ENCODE measurements at places on chromosomes 6 and 20.
A peak's percentile ranks its signal among the peaks of the same experiment; 100 is the strongest.

DNA sequence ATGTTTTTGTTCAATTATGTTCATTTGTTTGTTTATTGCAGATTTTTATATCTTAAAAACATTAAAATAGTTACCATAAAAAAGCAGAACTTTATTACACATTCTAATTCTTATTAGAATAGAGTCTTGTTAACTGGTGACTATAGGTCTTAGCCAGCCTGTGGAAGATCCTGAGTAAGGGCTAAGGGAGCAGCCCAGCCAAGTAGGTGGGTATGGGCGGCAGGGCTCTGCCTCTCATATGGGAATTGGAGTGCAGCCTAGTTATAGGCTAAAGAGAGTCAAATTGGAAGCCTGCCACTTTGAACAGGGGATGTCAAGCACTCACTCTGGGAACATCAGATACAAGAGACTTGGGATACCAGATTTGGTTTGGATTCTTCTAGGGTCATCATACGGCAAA is 10.5 kb upstream of the HSF2 start:
- no peak for DNase-seq

GRCh38 chr6:157236040-157236725 is 87.1 kb downstream of the TMEM242 start:
- no peak for DNase-seq

GRCh38 chr20:41086402-41087324 is 50.7 kb upstream of the PLCG1 start:
- peak; percentile 95 for DNase-seq

GRCh38 chr6:163836876-163837690 is 422.6 kb downstream of the QKI start:
- no peak for DNase-seq

DNA sequence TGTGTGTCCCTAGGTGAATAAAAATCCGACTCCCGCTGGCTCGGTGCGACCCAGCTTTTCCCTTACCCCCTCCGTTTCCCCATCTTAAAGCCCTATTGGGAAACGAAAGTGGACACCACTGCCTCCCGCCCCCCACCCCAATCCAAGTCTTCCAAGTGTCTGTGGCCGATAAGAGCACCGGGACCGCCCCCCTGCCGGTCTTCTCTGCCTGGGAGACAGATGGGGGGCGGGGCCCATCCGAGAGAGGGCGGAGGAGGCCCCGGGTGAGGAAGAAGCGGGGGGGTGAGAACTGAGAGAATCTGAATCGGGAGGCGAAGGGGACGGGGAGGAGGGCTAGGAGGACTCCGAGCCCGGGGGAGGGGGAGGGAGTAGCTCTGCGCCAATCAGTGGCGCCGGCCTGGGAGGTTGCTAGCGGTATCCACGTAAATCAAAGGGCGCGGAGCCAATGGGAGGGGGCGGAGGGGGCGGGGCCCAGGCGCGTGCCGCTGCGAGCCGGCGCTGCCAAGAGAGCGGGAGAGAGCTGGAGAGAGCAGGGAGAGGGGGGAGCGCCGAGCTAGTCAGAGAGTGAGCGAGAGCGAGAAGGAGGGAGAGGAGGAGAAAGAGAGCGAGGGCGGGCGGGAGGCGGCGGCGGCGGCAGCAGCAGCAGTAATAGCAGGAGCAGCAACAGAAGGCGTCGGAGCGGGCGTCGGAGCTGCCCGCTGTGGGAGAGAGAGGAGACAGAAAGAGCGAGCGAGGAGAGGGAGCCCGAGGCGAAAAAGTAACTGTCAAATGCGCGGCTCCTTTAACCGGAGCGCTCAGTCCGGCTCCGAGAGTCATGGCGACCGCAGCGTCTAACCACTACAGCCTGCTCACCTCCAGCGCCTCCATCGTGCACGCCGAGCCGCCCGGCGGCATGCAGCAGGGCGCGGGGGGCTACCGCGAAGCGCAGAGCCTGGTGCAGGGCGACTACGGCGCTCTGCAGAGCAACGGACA is at the start of gene POU3F2:
TSS of gene POU3F2 (plus strand) at position 515 of the 972 bp plus-strand sequence. CDS start at position 815, 300 bp downstream.
- peak; percentile 97 for DNase-seq

DNA sequence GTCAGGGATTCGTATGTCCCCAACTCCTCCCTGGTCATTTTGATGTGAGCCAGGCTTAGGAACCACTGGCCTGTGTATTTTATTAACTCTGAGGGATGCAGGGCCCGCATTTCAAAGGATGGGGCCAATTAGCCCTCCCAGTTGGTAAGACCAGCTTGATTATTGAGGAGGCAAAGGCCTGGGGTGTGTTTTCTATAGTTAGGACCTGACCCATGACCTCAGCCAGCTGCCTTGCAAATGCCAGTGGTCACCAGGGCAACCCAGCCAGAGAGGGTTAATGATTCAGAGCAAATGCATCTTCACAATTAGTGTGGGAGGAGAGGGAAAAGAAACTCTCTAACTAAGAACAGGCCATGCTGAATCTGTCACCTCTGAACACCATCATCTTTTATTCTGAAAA is 835.4 kb downstream of the MAFB start:
- DNase-seq, result no peak

DNA sequence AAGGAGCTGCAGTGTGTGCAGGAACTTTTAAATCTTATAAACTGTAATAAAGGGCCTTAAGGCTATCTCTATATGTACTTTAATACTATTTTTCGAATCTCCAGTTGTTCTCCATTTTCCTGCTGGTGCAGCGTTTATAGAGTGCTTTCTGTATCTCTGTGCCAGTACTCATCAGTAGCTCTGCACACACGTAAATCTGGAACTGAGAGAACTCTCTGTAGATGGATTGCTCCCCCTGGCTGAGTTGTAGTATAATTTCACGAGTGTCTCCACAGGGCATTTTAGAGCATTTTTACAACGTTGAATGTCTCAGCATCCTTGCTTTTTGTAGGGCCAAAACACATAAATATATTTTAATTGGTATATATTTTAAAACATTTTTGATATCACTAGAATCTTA is 256.5 kb downstream of the TRDN start:
- peak; percentile 91 for DNase-seq

DNA sequence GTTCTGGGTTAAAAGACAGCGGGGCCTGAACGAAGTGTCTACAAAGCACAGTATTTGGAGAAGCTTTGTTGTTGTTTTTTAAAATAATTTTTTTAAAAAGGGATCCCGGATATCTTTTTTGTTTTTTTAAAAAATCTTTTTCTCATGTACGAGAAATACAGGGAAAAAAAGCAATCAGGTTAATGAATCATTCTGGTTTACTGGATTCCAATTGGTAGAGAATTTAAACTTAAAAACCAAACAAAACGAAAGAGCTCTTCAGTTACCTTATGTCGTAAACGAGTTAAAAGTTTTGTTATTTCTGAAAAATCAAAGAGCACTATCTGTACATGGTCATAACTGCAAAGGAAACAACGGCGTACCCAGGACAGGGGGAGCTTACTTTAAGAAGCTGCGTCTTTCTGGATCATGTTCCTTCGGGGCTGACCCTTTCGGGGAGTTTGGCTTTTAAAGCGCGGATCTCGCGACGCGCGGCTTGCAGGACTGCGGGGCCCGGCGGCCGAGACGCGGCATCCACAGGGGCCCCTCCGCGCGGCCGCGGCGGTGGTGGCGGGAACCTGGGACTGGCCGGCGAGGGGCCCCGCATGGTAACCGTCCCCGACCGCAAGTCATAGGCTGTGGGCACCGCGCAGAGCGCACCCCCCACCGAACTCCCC is 927 bp downstream of the IL20RA start:
- DNase-seq, result no peak

DNA sequence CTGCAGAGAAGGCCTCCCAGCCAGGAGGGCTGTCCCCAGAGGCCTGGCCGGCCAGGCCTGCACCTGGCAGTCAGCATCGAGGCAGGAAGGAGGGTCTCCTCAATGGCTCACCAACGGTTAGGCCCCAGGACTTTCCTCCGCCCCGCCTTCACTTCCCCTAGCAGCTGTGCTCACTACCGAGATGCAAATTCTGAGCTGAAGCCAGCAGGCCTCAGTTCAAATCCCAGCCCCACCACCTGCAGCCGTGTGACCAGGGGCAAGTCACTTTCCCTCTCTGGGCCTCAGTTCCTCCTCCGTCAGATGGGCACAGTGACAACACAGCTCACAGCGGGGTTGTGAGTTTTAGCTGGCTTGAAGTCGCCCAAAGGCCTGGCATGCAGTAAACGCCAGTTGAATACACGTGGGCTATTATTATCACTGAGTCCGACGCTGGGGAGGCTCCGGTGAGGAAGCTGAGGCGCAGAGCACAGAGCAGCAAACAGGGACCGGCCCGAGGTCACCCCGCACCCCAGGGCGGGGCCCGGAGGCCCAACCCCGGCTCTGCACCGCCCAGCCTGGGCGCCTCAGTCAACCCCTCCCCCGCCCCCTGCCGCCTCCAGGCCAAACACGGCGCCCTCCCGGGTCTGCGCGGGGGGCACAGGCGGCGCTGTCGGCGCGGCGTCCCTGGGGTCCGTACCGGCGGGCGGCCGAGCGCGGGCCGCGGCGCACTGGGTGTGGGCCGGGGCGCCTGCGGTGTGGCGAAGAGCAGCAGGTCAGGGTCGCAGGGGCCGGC is 671 bp downstream of the E2F1 start:
- DNase-seq, result peak; percentile 5

DNA sequence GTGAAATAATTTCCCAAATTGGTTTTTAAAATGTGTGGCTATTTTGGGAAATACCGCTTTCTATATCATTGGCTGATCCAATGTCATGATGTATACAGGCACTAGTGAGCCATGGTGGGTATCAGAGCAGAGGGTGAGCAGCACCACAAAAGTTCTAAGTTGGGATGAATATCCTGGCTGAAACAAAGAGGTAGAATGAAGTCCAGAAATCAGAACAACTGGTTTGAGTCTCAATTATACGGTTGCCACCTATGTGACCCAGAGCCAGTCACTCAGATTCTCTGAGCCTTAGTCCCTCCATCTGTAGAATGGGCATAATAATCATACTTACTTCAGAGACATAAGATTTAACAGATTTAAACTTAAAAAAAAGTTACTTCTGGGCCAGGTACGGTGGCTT is 172.3 kb downstream of the ZFP64 start:
- no peak for DNase-seq

DNA sequence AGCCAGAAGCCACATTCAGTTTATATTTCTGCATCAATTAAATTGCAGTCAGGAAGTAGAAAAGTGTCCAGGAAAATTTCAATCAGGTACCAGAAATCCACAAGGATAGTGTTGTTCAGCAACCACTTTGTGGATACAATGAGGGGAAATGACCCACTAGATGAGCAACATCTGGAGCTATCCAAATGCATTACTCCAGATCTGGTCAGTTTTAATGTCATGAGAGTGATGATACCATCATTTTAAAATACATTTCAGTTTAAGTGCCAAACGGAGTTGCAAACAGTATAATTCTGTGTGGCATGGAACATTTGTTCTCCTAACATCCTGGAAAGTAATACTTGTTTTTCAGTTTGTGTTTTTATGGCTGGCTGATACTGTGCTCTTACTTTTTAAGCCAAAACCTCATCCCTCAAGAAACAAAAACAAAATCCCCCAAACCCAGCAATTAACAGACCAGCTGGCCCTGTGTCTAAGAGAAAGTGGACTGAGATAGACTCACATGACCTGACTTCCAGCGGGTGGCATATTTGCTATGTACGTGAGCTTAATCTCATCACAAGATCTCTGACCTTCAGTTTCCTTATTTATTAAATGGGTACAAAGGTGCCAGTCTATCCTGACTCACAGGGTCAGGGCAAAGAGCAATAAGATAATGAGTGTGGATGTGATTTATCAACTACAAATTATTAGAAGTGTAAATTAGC is 58.8 kb upstream of the CNKSR3 start:
- peak; percentile 46 for DNase-seq

- no peak for DNase-seq
Measured at GRCh38 chr6:134909701-134910592, 40.0 kb downstream of the ALDH8A1 start.

All from NCI-H748 treated with DMSO at 0.1 percent for 48 hours (cell line).